ENCODE measurements at places on chromosomes 13 and 19.

- peak; percentile 84 for DNase-seq
Measured at GRCh38 chr19:11963566-11964355, 1.1 kb upstream of the ZNF763 start.

DNA sequence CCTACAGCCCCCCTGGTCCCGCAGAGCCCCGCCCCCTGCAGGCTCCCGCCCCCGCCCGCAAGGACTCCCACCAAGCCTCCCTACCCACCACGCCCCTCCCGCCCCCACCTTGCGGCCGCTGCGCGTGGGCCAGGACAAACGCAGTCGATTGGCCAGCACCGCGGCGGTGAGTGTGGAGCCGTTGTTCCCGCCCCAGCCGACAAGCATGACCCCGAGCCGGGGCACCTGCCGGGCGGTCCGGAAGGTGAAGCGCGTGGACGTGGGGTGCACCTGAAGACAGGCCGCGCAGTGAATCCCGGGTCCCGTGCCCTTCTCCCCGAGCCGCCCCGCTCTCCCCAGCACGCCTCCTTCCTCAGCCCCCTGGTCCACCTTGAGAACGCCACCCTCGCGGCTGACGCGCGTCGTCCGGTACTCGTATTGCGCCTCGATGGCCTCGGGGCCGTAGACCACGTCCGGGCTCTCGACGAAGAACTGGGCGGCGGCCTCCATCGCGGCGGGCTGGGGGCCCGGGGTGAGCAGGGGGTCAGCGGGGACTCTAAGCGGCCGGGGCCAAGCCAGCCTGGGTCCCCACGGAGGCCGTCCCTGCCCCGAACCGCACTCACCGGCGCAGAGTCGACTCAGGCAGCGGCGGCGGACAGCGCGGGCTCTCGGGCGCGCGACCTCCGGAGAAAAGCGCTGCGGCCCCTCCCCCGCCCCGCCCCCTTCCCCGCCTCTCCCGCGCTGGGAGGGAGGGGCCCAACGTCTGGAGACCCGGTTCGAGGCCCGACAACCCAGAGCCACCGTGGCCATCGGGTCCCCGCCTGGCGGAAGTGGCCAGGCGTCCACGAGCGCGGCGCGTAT lies at the start of gene ISYNA1:
TSS of gene ISYNA1 (minus strand) at position 643 of the 840 bp plus-strand sequence. CDS start at position 489, 154 bp downstream.
- DNase-seq, result peak; percentile 59

GRCh38 chr19:6718741-6719539 lies 1.5 kb downstream of the C3 start:
- DNase-seq, result peak; percentile 51

DNA sequence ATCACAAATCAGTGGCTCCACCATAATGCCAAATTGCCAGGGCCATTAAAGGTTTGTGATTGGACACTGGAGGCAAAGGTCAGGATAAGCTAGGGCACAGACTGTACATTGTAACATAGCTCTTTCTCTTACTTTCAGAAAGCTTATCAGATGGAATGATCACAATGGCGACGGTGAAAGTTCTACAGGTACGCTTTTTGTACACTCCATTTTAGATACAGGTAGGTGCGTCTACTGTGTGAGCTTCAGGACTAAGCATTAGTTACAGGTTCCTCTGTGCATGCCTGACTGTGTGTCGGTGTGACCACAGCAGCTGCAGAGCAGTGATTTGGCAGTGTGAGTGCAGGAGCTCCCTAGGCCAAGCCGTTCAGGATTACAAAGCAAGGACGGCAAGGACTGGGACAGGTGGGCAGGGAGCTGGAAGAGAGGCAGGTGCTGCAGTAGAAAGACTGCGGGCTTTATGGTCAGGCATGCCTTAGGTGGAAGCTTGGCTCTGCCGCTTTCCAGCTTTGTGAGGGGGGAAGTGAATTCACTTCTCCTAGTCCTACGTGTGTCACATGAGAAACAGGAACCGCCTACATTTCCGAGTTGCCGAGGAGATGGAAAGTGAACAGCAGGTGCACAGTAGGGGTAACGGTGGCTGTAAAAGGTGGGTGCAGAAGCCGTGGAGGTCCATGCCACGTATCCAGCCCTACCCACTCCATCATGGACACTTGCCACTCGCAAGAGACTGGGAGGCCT lies 49.6 kb downstream of the MRPL57 start:
- no peak for DNase-seq

GRCh38 chr19:2627855-2628254 lies 74.6 kb downstream of the GNG7 start:
- DNase-seq, result no peak

GRCh38 chr13:112664501-112665203 lies 25.2 kb upstream of the ATP11A start:
- peak; percentile 33 for DNase-seq

DNA sequence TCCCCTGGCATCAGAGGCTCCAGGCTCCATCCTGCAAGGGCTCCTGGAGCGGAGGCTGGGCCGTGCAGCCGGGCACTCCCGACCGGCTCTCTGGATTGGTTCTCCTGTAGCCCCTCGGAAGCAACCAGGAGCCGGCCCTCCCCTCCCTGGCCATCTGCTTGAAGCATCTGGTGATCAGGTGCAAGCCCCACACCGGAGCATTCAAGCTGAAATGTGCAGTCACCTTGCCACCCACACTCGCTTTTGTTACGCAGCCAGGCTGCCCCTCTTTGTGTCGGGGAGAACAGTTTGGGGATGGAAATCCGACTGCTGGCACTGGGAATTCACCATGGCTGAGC lies 258.8 kb downstream of the ZNF536 start:
- no peak for DNase-seq

DNA sequence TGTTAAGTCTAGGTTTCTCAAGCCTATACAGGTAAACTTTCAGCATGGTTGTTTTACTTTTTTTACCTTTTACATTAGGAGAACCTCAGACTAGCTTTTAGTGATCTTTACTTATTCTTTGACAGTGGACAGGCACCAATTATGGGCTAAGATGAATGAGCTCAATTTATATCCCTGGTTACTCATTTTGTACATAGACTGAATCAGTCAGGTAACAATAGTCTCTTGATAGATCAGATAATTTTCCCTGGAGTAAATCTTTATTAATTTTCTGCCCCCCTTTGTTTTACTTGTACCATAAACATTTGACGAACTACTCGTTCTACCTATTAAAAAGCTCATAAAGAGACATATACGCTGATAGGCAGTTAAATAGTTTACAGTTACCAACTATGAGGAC lies 22.8 kb downstream of the SPART start:
- no peak for DNase-seq

DNA sequence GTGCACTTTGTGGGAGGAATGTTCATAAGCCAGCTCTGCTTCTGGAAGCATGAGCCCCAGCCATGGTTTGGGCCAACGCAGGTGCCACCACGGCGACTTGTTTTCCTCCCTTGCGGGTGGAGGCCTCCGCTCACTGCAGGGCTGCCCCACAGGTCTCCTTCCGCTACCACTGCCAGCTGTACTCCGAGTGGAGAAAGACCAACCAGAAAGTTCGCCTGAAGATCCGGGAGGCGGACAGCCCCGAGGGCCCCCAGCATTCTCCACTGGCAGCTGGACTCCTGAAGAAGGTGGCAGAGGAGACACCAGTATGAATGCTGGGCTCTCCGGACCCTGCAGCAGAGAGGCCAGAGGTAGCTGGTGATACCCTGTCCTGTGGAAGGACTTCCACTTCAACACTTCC lies 6.5 kb upstream of the HNRNPM start:
- DNase-seq, result no peak

DNA sequence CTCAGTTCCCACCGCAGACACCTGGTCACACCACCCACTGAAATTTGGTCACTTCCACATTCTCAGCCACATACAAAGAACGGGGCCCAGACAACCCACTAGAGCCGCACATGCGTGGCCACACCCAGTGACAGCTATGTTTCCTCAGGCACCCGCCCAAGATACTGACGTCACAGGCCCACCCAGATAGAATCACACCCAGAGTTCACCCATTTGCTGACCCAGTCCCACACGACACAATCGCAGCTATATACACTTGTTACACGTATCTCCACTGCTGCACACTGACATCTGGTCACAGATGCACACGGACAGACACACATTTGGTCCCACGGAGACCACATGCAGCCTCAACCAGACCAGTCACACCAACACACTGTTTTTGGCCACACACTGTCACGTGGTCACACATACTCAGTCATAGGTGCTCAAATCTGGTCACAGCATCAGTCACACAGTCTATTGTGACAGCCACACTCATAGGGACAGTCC lies 2.9 kb downstream of the NUMBL start:
- peak; percentile 94 for DNase-seq

- no peak for DNase-seq
Measured at GRCh38 chr13:112905990-112906641, 62.9 kb upstream of the MCF2L start.

- DNase-seq, result peak; percentile 45
Measured at GRCh38 chr19:12828494-12828893, 5.9 kb downstream of the RTBDN start.
